ENCODE measurements at places on chromosomes 2 and 18.

- no peak for DNase-seq
Observed at GRCh38 chr2:202185156-202185555, 53.2 kb downstream of the SUMO1 start.

DNA sequence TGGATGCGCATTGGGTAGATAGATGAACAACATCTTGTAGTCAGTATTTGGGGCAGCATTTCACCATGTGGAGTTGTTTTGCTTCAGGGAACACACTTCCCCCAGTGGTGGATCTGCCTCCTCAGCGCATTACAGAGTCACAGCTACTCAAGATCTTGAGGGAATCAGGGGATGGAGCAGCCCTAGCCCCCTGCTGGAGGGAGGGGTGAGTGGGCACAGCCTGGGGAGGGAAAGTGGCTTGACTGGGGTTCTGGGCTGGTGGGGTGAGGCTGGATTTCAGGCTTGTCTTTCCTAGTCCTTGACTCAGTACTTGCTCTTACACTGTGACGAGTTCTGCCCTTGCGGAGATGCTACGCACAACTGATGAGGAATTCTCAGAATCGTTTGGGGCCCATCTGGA is 271.0 kb upstream of the HS6ST1 start:
- DNase-seq = no peak

GRCh38 chr2:109321570-109321969 is 192.6 kb downstream of the SH3RF3 start:
- DNase-seq = no peak

DNA sequence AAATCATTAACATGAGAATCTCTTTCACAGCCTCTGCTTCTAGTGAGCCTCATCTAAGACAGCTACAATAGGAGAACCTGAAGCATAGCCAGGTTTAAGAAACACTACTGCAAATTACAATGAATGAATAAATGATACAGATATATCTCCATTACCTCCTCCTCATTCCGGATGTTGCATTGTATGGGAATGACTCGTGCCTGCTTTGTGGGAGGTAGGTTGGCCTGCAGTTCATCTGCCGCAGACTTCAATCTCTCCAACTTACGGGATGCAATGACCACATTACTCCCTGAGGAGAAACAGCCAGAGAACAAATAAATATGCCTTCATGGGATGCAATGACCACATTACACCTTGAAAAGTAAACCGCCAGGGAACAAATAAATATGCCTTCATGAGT is 15.4 kb downstream of the PECR start:
- no peak for DNase-seq

- peak; percentile 70 for DNase-seq
Observed at GRCh38 chr2:61793389-61793836, 60.4 kb downstream of the FAM161A start.

Data from memory B cell (primary cell).